ENCODE measurements at places on chromosomes 3 and 15.

GRCh38 chr15:70060214-70060992, 37.3 kb downstream of the TLE3 start:
- no peak for DNase-seq

GRCh38 chr3:33646406-33646805, 71.6 kb downstream of the CLASP2 start:
- no peak for DNase-seq

GRCh38 chr3:186107215-186108105, 1.4 kb downstream of the ETV5 start:
- DNase-seq, result no peak

- no peak for DNase-seq
Measured at GRCh38 chr15:38819387-38819950, 254.9 kb upstream of the RASGRP1 start.

DNA sequence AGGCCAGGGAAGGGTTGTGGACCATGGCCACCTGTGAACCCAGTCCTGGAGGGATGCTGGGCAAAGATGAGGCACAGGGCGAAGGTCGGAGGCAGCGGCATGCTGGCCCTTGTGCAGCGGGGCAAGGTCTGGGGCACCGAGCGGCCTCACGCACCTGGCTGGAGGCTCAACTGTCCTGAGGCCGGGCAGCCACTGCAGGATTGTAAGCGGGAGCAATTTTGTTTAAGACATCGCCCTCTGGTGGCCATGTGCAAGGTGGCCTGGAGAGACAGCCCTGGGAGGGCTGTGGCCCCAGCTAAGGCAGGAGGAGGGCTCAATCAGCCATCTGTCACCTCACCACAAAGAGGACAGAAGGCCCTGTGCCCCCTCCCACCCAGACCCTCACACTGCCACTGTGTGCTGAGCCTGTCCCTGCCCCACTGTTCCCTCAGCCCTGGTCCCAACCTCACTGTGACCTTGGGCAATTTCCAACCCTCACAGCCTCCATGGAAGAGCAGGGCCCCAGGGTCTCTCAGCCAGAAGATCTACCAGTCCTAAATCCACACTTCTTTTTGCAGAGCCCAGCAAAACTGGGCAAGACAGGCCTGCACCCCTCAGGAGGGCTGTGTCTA, 46.2 kb downstream of the TPRA1 start:
- peak; percentile 18 for DNase-seq

GRCh38 chr3:59704292-59704691, 654.5 kb upstream of the CFAP20DC start:
- no peak for DNase-seq

GRCh38 chr3:122916580-122916979, 111.0 kb downstream of the SEMA5B start:
- DNase-seq, result no peak

GRCh38 chr3:32303977-32304881, 65.7 kb downstream of the CMTM8 start:
- DNase-seq, result no peak

- no peak for DNase-seq
Measured at GRCh38 chr3:120407508-120408287, 43.1 kb downstream of the FSTL1 start.

- DNase-seq, result no peak
Measured at GRCh38 chr15:37973856-37974255, 39.4 kb downstream of the TMCO5A start.

DNA sequence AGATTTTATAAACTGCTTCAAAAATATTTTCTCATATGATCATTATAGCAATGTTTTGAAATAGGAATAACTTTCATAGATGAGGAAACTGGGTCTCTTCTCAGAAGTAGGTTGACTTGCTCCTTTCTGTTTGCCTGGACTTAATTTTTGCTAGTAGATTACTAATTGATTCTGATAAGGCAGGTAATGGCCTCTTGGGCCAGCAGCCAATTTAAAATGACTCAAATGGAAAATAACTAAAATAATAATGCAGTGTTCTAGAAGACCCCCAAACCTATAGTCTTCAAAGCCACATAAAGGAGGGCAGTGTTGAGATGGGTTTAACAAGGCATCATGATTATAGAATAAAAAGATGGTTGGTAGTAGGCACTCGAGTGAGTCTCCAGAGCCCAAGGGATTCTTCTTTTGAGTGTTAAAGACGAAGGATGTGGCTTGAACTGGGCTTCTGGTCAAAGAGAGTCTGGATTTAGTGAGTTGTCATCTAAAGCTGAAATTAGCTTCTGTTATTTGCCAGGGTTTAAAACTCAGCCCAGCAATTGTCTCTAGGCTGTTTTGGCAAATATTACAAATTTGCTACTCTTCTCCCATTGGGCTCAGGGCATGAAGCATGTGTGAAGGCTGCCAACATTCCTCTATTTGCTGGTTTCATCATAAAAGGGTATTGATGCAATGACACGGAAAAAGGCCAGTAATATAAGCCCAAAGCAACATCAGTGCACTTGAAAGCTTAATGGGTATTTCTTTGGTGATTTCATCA, 297.1 kb upstream of the MEIS2 start:
- no peak for DNase-seq

- no peak for DNase-seq
Measured at GRCh38 chr3:59085976-59086375, 36.2 kb upstream of the CFAP20DC start.

DNA sequence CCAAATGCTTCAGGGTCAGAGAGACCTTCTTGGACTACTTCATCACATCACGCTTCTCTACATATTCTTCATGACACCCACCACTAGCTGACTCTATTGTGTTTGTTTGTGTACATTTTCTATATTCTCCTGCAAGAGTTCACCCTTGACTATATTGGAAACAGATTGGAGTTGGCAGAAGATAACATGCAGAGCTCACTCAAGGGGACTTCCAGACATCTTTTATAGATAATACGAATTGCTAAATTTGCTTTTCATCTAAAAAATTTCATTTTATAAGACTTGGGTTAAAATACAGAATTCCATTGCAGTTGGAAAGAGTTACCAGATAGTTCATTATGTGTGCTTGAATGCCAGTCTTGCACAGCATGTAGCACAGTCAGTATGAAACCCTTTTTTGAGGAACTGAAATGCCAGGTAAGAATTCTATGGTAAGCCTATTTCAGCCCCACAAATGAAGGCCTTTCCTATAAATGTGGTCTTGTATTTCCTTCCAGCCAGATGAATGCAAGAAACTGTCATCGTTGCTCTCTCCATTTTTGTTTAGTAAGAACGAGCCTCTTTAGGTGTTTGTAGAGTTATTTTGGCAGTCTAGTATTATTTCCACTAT, 177.6 kb downstream of the GHSR start:
- peak; percentile 42 for DNase-seq

- DNase-seq, result no peak
Measured at GRCh38 chr15:46682969-46683791, 1034.1 kb upstream of the SEMA6D start.

- no peak for DNase-seq
Measured at GRCh38 chr3:173732237-173732636, 334.7 kb downstream of the NLGN1 start.

- DNase-seq, result no peak
Measured at GRCh38 chr3:192905980-192906678, 11.5 kb downstream of the MB21D2 start.

- DNase-seq, result no peak
Measured at GRCh38 chr3:168801794-168802193, 706.1 kb upstream of the GOLIM4 start.

DNA sequence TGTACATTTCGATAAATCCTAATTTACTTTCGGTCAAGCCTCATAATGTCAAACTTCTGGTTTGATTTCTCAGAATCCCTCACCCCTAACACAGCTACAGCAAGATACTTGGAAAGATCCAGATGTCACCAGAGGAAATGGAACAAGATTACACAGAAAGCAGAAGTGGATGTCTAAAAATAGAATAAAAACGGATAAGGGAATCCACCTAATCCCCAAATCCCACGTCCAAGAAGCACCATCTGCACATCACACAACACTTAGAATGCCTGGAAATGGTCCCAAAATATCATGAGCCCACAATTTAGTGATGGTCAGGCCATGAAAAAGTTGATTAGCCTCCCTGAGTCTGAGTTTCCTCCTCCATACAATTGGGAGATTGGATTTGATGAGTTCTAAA, 61.7 kb downstream of the AGTR1 start:
- DNase-seq, result no peak

GRCh38 chr3:45560281-45560971, 34.1 kb upstream of the LIMD1 start:
- DNase-seq, result no peak

DNA sequence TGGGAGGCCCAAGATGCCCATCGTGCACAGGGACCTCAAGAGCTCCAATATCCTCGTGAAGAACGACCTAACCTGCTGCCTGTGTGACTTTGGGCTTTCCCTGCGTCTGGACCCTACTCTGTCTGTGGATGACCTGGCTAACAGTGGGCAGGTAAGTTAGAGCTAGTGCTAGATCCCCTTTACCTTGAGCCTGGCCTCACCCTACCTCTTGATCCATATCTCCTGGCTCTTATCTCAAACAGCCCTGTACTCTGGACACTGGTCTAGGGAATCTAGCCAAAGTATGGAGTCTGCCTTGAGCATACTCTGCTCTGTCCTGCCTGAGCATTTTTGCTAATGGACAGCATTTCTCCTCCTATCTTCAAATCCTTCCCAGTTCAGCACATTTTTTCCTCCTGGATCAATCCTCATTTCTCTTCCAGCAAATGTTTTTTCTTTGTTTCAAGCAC, 65.9 kb downstream of the TGFBR2 start:
- DNase-seq, result no peak

DNA sequence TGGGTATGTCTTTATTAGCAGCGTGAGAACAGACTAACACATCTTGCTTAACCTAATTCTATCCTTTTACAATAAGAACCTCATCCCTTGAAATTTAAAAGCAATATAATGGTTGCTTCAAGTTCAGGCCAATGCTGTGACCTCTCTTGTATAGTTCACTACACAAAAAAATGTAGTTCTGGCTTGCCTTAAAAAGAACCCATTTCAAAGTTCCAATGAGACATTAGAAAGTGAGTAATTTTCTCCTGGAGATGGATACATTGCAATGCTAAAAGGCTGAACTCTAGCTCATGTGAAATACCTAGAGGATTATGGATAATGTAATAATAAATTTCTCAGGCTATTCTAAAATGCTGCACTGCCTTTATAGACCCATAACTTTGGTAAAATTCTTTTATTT, 47.8 kb downstream of the ATP13A4 start:
- no peak for DNase-seq

- no peak for DNase-seq
Measured at GRCh38 chr3:59813148-59813538, 763.3 kb upstream of the CFAP20DC start.

DNA sequence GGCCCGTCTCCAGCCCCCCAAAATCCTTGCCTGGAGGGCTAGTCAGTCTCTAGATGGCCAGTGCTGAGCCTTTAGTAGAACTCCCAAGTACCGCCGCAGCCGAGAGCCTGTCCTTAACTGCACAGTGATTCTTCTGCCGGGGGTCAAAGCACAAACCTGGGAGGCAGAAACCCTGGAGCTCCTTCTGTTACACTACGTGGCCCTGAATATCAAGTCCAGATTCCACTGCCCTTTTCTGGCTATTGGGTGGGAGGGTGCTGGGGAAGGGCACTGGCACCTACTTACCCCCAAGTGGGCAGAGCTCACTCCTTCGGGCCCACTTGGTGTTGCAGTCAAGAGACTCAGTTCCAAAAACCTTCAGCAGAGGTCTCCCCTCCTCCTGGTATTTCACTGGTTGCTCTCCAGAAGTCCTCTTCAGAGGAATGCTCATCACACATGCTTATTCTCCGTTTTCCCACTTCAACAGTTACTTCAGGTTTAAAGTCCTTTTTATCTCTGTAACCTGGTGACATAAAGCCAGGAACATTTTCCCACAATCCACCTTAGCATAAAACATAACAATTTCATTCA, 10.8 kb downstream of the PDHB start:
- DNase-seq, result no peak

DNA sequence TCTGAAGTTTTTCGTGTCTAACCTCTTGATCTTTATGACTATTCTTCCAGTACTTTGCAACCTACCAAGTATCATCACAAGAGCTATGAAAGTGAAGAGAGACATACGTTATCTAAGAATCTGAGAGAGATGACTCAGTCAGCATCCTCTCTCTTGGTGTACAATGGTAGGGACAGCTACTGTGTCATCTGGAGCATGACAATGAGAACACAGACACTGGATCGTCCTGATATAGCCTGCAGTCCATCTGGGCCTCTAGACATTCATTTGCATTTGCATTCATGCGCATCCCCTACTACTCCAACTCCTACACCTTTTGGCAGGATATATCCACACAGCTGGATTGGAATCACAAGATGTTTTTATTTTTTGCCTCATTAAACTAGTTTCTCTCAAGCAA, 115.2 kb downstream of the PEX5L start:
- DNase-seq, result no peak

- no peak for DNase-seq
Measured at GRCh38 chr3:155012584-155012983, 67.5 kb upstream of the MME start.

DNA sequence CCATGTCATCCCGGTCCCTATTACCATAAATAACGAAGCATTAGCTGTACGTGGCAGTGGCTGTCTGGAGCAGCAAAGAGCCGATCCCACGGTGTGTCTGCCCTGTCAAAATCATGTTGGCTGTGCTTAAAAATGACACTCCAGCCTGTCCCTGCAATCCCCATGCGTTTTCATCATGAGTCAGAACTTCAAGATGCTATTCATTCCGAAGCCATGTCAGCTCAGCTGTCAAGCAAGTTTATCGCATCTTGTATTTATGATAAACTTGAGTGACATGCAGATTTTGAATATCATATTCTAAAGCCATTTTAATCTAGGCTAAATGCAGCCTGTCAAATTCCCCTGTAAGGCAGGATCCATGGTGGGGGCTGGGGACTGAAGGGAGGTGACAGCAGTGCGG, 152.4 kb downstream of the TJP1 start:
- DNase-seq, result no peak

DNA sequence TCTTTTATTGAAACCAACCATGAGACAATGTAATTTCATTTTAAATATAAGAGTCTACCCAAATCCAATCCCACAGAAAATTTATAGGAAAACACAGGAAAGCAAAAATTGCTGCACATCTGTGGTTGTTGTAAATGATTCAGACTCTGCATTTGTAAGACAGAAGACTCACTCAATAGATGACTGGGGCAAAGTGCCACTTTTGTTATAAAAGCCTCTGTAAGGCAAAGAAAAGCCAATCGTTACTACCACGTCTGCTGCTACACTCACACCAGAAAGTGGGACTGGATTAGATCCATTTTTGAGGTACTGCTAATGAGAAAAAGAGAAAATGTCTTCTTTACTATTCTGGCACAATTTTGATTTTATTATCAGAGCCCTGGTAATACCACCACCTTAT, 74.9 kb downstream of the SEMA6D start:
- no peak for DNase-seq

DNA sequence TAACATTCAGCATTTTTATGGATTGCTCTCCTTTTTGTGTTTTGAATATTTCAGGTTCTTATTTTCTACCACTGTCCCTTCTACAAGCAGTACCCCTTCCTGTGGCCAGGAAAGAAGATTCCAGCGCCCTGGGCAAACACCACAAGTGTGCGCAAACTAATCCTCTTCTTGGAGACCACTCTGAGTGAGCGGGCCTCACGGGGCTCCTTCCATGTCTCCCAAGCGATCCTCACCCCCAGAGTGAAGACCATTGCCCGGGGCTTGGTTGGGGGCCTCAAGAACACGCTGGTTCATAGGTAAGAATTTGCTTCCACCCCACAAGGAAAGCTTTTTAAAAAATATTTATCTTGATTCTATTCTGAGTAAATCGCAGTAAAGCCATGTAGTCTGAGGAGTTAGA, 118.7 kb upstream of the ZBED2 start:
- DNase-seq, result no peak

- DNase-seq, result no peak
Measured at GRCh38 chr3:70519913-70520659, 207.6 kb upstream of the MDFIC2 start.

- no peak for DNase-seq
Measured at GRCh38 chr15:90930861-90931574, 1.3 kb downstream of the HDDC3 start.
